ENCODE measurements at places on chromosomes 6 and 20. TPM values are rescaled to one million over a fixed set of nuclear protein-coding genes. Genes with fewer than 3 reads are reported as not detected.

TGM3 gene
- 0.26 TPM for total RNA-seq

DNA sequence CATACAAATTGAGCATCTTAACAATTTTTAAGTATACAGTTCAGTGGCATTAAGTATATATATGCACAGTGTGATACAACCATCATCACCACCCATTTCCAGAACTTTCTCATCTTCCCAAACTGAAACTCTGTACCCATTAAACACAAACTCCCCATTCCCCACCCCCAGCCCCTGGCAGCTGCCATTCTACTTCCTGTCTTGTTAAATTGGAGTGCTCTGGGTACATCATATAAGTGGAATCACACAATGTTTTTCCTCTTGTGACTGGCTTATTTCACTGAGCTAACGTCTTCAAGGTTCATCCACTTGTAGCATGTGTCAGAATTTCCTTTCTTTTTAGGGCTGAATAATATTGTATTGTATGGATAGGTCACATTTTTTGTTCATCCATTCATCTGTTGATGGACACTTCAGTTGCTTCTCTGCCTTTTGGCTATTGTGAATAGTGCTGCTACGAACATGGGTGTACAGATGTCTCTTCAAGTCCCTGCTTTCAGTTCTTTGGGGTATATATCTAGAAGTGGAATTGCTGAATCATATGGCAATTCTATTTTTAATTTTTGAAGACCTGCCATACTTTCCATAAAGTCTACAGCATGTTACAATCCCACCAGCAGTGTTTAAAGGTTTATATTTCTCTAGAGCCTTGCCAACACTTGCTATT lies 19.6 kb upstream of the RREB1 start:
- no peak for DNase-seq

GRCh38 chr6:3742426-3743344 lies 8.8 kb downstream of the PXDC1 start:
- DNase-seq, result peak; percentile 92

DNA sequence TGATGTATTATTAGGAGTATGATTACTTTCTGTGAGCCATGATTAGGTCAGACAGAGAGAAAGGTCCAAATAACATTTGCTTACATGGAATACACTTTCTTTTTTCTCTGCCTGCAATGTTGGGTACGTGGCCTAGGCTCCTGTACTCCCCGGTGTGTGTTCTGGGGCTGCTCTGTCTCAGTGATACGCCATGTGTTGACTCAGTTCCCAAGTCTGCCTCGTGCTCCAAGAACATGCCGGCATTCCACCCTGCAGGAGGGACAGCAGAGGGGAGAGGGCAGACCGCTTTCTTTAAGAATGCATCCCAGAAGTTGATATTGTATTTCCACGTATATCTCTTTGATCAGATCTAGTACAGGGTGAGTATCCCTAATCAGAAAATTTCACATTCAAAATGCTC lies 33.3 kb upstream of the THBS2 start:
- DNase-seq, result no peak

SRMS gene
- total RNA-seq, result not detected

DNA sequence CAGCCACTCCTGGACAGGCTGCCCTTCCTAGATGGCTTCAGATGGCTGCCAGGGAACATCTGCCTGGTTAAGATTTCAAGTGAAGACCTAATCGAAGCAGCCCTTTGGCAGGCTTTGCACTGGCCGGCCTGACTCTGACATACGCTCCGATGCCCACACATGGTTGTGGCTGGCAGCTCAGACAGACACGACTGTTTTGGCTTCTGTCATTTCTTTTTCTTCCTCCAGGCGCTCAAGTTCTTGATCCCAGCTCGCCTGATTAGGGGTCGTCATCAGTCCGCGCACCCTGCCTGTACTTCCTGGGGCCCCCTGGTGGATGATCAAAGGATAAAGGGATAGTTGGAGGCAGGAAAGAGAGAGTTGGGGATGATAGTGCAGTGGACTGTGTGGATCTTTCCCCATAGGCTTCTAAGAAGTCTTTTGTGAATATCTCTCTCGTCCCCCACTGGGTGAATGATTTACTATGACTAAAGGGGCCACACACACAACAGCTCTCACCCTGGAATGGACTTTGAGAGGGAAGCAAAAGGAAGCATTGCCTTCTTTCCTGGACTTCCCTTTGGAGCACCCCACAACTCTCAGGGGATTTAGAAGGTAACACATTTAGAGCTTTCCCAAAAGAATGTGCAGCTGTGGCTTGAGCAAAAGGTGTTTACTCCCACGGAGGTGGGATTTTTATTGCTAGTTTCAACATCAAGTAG lies 21.4 kb upstream of the TRAM2 start:
- peak; percentile 8 for DNase-seq

Data from activated T-cell treated with anti-CD3 and anti-CD28 coated beads, Interleukin-2, amount 50 U/mL, for 4 hours (primary cell).